ENCODE measurements at places on chromosomes 11 and 22. TPM values are rescaled to one million over a fixed set of nuclear protein-coding genes. Genes with fewer than 3 reads are reported as not detected.

DNA sequence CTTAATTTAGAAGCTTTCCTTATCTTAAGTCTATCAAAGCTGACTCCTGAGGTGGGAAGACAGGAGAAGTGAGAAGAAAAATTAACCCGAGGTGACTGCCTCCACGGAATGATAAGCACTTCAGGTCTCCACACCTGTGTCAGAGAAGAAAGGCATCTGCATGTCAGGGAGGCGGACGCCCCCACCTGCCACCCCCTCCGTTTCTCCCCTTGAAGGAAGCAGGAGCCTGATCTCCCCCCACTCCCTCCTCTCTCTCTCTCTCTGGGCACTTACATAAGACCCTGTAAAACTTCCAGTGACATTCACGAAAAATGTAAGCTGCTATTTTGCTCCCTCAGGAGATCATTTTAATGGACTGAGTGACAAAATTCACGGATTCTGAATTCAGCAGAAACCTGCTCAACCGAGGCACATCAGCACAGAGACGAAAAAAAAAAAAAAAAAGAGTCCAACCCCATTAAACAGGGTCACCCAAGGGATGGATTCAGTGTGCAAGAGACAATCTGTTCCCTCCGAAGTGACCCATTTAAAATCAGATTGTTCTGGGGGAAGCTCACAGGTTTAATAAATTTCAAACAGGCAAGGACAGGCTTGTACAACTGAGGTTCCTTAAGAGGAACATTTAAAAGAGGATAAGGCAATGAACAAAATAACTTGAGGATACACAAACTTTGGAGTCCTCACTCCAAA, 1.5 kb downstream of the LARGE1 start:
- H3K27me3 ChIP-seq = no peaks in the 10 kb centered on the region
- H3K36me3 ChIP-seq = no peaks in the 10 kb centered on the region
- H3K27ac ChIP-seq = no peak overlapping the region
- H3K4me1 ChIP-seq = peaks cover 21% of the 10 kb centered on the region
- H3K4me3 ChIP-seq = peak overlapping the region; percentile 83

GRCh38 chr11:133947321-133947756, 9.4 kb downstream of the IGSF9B start:
- peak; percentile 70 for DNase-seq
- H3K4me1 ChIP-seq = peaks cover 50% of the 10 kb centered on the region
- peak overlapping the region; percentile 72 for H3K27ac ChIP-seq
- H3K36me3 ChIP-seq = peaks cover 17% of the 10 kb centered on the region

DNA sequence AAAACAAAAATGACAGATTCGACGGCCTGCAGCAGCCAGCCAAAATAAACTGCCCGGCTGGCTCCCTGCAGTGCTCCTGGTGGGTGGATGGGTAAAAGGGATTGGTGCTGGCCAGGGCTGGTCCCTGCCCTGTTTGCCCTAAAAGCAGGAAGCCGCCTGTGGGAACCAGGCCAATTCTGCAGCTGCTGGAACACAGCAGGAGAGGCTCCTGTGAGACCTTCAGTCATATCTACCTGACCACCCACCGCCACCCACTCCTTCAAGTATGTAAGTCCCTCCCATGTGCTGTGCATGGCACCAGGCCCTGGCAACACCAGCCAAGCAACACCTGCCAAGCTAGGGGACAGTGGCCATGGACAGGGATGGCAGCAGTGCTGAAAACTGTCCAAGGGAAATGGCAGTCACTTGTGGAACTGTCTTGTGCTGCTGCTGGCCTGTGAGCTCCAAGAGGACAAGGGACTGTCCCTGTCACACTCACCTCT, 48.7 kb upstream of the ARFGAP3 start:
- peak overlapping the region; percentile 73 for H3K27ac ChIP-seq
- peaks cover 22% of the 10 kb centered on the region for H3K4me1 ChIP-seq
- no peaks in the 10 kb centered on the region for H3K36me3 ChIP-seq

DNA sequence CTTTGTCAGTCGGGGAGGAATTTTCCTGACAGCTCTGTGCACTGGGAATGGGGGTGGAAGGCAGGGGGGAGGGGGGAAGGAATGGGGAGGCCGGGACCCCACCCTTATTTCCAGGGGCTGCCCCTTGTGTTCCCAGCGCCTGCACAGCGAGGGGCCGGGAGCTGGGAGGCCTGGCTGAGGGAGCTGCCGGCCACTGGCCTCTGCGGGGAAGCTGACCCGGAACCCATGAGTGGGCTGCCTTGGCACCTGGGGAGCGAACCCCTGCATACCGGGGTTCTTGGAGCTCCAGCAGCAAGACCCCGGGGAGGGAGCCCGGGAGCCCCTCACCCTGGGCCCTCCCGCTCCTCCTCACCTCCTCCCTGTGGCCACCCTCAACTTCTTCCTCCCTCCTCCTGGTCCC, 3.5 kb downstream of the H19 start:
- no peak overlapping the region for H3K27ac ChIP-seq
- H3K27me3 ChIP-seq = no peaks in the 10 kb centered on the region
- no peak for DNase-seq
- no peaks in the 10 kb centered on the region for H3K36me3 ChIP-seq

GRCh38 chr11:117200813-117201657, 1.9 kb downstream of the TAGLN start:
- H3K4me1 ChIP-seq = peaks cover 66% of the 10 kb centered on the region
- H3K4me3 ChIP-seq = peak overlapping the region; percentile 43
- peak overlapping the region; percentile 82 for H3K27ac ChIP-seq
- DNase-seq = no peak
- peaks cover 46% of the 10 kb centered on the region for H3K36me3 ChIP-seq

- peaks cover 100% of the 10 kb centered on the region for H3K36me3 ChIP-seq
- no peak overlapping the region for H3K4me3 ChIP-seq
- no peaks in the 10 kb centered on the region for H3K27me3 ChIP-seq
- no peaks in the 10 kb centered on the region for H3K4me1 ChIP-seq
- no peak overlapping the region for H3K27ac ChIP-seq
Measured at GRCh38 chr11:64198511-64198910, 8.0 kb upstream of the FERMT3 start.

GRCh38 chr22:26990503-26991189, 333.3 kb downstream of the MIAT start:
- no peaks in the 10 kb centered on the region for H3K27me3 ChIP-seq
- H3K27ac ChIP-seq = no peak overlapping the region
- no peak overlapping the region for H3K4me3 ChIP-seq
- H3K4me1 ChIP-seq = peaks cover 5% of the 10 kb centered on the region
- H3K36me3 ChIP-seq = no peaks in the 10 kb centered on the region
- no peak for DNase-seq

DNA sequence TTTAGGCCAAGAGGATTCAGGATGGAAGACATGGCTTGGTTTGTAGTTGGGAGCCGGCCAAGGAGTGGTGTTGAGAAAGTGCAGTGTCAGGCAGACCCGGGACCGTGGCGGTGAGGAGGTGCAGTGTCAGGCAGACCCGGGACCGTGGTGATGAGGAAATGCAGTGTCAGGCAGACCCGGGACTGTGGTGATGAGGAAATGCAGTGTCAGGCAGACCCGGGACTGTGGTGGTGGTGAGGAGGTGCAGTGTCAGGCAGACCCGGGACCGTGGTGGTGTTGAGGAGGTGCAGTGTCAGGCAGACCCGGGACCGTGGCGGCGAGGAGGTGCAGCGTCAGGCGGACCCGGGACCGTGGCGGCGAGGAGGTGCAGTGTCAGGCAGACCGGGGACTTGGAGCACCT, 59.7 kb downstream of the LRP5 start:
- peak overlapping the region; percentile 87 for H3K27ac ChIP-seq
- H3K27me3 ChIP-seq = no peaks in the 10 kb centered on the region
- H3K4me1 ChIP-seq = peaks cover 74% of the 10 kb centered on the region
- H3K4me3 ChIP-seq = no peak overlapping the region
- no peak for DNase-seq
- H3K36me3 ChIP-seq = peaks cover 22% of the 10 kb centered on the region

GRCh38 chr11:124768914-124769313, 6.8 kb upstream of the ESAM start:
- no peaks in the 10 kb centered on the region for H3K27me3 ChIP-seq
- DNase-seq = no peak
- H3K4me3 ChIP-seq = no peak overlapping the region
- H3K27ac ChIP-seq = no peak overlapping the region

- no peak overlapping the region for H3K4me3 ChIP-seq
- no peak overlapping the region for H3K27ac ChIP-seq
- DNase-seq = no peak
- peaks cover 19% of the 10 kb centered on the region for H3K27me3 ChIP-seq
Measured at GRCh38 chr11:133127741-133128140, 404.6 kb downstream of the OPCML start.

GRCh38 chr11:115224551-115224950, 279.7 kb downstream of the CADM1 start:
- H3K36me3 ChIP-seq = no peaks in the 10 kb centered on the region
- H3K27me3 ChIP-seq = no peaks in the 10 kb centered on the region
- no peak overlapping the region for H3K4me3 ChIP-seq
- no peak for DNase-seq

- no peak overlapping the region for H3K4me3 ChIP-seq
- H3K4me1 ChIP-seq = no peaks in the 10 kb centered on the region
- no peaks in the 10 kb centered on the region for H3K36me3 ChIP-seq
Measured at GRCh38 chr22:48894064-48894671, 933.5 kb downstream of the BRD1 start.

DNA sequence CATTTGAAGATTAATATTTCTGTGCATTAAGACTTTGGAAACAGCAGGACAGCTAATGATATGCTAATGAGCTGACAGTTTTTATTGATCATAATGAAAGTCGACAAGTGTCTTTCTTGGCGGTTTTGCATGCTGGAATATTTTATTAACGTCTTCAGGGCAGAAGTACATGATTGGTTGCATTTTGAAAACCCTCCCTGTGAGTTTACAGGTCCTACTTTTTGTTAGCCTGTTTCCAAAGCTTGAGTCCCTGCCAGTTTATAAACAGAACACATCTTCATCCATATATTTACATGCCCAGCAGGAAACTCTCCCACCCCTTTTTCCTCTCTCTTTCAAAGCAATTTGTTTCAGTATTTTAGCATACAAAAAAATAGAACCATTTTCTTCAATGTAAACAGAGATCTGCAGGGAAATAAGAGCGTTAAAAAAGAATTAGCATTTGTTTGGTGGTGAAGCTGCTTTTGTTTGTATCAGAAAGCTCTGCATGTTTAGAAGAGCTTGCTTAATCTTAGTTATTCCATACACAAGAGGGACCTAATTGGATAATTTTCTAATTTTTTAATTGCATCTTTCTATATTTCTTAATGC, 243.6 kb downstream of the NELL1 start:
- no peaks in the 10 kb centered on the region for H3K4me1 ChIP-seq
- no peaks in the 10 kb centered on the region for H3K27me3 ChIP-seq

GRCh38 chr22:44160421-44160820, 20.3 kb upstream of the PARVG start:
- no peaks in the 10 kb centered on the region for H3K36me3 ChIP-seq
- no peaks in the 10 kb centered on the region for H3K4me1 ChIP-seq
- DNase-seq = no peak
- no peaks in the 10 kb centered on the region for H3K27me3 ChIP-seq

- no peaks in the 10 kb centered on the region for H3K4me1 ChIP-seq
- DNase-seq = no peak
- H3K4me3 ChIP-seq = no peak overlapping the region
Measured at GRCh38 chr11:84234011-84234410, 947.8 kb upstream of the CCDC90B start.

GRCh38 chr11:95344932-95345642, 114.1 kb upstream of the SESN3 start:
- no peak for DNase-seq
- no peak overlapping the region for H3K4me3 ChIP-seq
- no peaks in the 10 kb centered on the region for H3K36me3 ChIP-seq
- no peaks in the 10 kb centered on the region for H3K27me3 ChIP-seq

GRCh38 chr22:39706376-39707140, 136.0 kb downstream of the CACNA1I start:
- no peaks in the 10 kb centered on the region for H3K4me1 ChIP-seq
- no peak overlapping the region for H3K27ac ChIP-seq
- H3K4me3 ChIP-seq = no peak overlapping the region
- H3K27me3 ChIP-seq = peaks cover 5% of the 10 kb centered on the region
- DNase-seq = no peak

DNA sequence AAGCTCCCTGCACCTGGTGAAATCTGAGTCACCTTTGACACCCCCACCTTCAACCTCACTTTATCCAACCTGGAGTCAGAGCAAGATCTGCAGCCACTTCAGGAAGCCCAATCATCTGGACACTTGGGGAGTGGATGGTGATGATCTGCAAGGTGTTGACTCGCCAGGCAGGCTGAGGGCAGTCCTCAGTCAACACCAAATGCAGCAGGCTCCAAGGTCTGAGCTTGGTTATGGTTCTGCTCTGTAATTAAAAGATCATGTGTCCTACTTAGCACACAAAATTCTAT, 446.9 kb downstream of the BRD1 start:
- no peak overlapping the region for H3K27ac ChIP-seq
- no peak for DNase-seq
- H3K4me3 ChIP-seq = no peak overlapping the region
- H3K27me3 ChIP-seq = peaks cover 4% of the 10 kb centered on the region
- H3K4me1 ChIP-seq = no peaks in the 10 kb centered on the region

GRCh38 chr22:20106205-20106848, 9.6 kb upstream of the RANBP1 start:
- H3K27me3 ChIP-seq = no peaks in the 10 kb centered on the region
- H3K36me3 ChIP-seq = no peaks in the 10 kb centered on the region
- no peak overlapping the region for H3K4me3 ChIP-seq
- H3K4me1 ChIP-seq = no peaks in the 10 kb centered on the region
- peak; percentile 13 for DNase-seq
- H3K27ac ChIP-seq = no peak overlapping the region

- H3K27me3 ChIP-seq = no peaks in the 10 kb centered on the region
- peaks cover 3% of the 10 kb centered on the region for H3K36me3 ChIP-seq
- DNase-seq = no peak
- no peak overlapping the region for H3K4me3 ChIP-seq
Measured at GRCh38 chr11:78080818-78081495, 1.3 kb upstream of the NDUFC2 start.

GRCh38 chr22:48438800-48439559, 1388.7 kb downstream of the BRD1 start:
- no peak overlapping the region for H3K27ac ChIP-seq
- H3K4me3 ChIP-seq = no peak overlapping the region
- no peaks in the 10 kb centered on the region for H3K36me3 ChIP-seq

GRCh38 chr11:126354631-126355323, 709 bp upstream of the ST3GAL4 start:
- H3K4me1 ChIP-seq = peaks cover 87% of the 10 kb centered on the region
- H3K36me3 ChIP-seq = no peaks in the 10 kb centered on the region
- no peak for DNase-seq
- peak overlapping the region; percentile 97 for H3K4me3 ChIP-seq
- peak overlapping the region; percentile 79 for H3K27ac ChIP-seq

- H3K4me3 ChIP-seq = no peak overlapping the region
- no peaks in the 10 kb centered on the region for H3K27me3 ChIP-seq
- no peak overlapping the region for H3K27ac ChIP-seq
- no peak for DNase-seq
Measured at GRCh38 chr11:119816660-119817059, 87.7 kb upstream of the NECTIN1 start.

The APOA4 gene
- polyA plus RNA-seq = 0.86 TPM

The OR51A2 gene
- not detected for polyA plus RNA-seq

The YPEL4 gene
- polyA plus RNA-seq = 0.28 TPM

The PHLDA2 gene
- polyA plus RNA-seq = 9.2 TPM

The NXPE4 gene
- polyA plus RNA-seq = not detected

The SYT13 gene
- polyA plus RNA-seq = 1.3 TPM

The SGSM1 gene
- 2.1 TPM for polyA plus RNA-seq

The OR10G8 gene
- polyA plus RNA-seq = not detected

The ASRGL1 gene
- 6.2 TPM for polyA plus RNA-seq

The BTBD18 gene
- polyA plus RNA-seq = not detected

The FAM227A gene
- polyA plus RNA-seq = 0.30 TPM

The MUC15 gene
- polyA plus RNA-seq = not detected

The ABCC8 gene
- polyA plus RNA-seq = 0.69 TPM

The CPT1A gene
- polyA plus RNA-seq = 38.5 TPM

The MCHR1 gene
- 0.35 TPM for polyA plus RNA-seq

Measured in heart left ventricle (tissue), 16 donors.